ENCODE measurements at places on chromosomes 6 and 20.
A peak's percentile ranks its signal among the peaks of the same experiment; 100 is the strongest.

- no peak for DNase-seq
Observed at GRCh38 chr6:69216127-69216526, 580.7 kb downstream of the LMBRD1 start.

DNA sequence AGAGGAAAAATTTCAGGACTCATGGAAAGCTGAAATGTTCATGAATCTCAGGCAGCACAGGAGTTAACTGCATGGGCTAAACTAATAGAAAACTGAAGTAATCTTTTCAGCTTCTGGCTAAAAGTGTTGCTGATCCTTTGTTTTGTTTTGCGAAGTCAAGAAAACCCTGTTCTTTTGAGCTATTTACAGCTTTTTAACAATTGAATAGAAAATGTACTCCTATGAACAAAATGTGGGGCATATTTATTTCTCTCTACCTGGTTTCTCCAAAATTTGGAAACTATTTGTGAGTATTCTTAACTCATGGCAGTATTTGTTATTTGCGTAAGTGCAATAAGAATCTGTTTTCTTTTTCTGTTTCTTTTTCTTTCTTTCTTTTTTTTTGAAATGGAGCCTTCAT, 818.8 kb upstream of the CITED2 start:
- DNase-seq = no peak

GRCh38 chr6:133360194-133360593, 119.0 kb downstream of the EYA4 start:
- DNase-seq = no peak

DNA sequence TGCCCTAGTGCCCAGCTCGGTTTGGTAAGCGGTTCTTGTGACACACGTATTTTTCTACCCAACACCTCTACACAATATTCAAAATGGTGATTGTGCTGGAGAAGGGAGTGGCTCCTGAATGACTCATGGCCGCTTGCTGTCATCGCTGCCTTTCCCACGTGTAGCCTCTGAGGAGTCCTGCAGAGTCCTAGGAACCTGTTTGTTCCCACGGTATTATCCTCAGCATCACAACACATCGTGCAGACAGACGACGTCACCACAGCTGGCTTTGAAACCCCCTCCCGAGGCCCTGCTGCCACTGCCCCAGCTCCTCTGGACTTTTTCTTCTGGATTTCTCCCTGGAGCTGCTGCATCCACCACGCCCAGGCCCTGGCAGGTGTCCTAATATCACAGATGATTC, 353.5 kb downstream of the SMOC2 start:
- DNase-seq = no peak

DNA sequence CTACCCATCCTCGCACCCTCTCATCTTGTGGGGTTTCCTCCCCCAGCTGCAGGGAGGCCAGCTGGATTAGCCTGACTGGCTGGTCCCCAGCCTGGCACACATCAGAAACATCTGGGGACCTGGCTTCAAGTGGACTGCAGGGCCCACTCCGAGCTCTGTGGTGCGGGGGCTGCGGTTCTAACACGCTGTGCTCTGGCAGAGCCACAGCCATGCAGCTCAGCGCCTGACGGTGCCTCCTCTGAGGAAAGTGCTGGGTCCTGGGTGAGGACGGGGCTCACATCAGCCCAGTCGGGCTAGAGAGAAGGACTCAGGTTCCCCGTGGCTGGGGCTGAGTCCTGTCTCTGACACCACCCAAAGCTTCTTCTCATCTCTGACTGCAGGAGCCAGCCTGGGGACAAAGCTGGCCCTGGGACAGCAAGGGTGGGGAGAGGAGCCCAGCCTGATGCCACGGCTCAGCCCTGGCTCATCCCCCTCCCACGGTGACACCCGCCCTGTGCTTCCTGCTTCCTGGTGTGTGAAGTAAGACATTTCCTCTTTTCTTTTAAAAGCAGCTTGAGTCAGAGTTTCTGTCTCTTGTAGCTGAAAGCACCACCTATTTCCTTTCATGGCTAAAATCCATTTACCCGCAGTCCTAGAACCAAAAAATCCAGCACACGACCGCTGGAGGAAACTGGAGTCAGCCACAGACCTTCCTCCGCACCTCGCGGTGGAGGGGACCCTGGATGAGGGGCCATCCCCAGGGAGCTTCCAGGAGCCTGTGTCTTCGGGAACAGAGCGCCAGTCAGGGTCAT, 127.4 kb upstream of the AFDN start:
- DNase-seq = peak; percentile 31

DNA sequence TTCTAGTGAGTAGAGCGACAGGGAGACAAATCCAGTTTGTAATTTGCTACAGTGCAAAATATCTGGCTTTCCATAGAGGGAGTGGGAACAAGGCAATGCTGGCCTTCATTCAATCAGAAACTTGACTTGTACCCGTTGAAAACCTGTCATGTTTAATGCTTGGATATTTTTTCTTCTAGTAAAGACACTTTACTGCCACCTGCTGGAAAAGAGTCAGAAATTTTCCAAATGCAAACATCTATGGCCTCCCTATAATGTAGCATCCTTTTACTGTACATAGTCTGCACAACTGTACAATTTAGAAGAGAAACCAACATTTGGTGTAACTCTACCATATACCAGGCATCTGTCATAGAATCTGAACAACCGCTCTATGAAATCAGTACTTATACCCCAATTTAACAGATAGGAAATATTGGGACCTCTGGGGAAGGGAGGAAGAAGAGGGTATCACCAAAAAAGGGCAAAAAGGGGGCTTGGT, 16.7 kb upstream of the TBC1D20 start:
- peak; percentile 71 for DNase-seq

GRCh38 chr6:39558591-39559190, 166.5 kb downstream of the KIF6 start:
- no peak for DNase-seq

DNA sequence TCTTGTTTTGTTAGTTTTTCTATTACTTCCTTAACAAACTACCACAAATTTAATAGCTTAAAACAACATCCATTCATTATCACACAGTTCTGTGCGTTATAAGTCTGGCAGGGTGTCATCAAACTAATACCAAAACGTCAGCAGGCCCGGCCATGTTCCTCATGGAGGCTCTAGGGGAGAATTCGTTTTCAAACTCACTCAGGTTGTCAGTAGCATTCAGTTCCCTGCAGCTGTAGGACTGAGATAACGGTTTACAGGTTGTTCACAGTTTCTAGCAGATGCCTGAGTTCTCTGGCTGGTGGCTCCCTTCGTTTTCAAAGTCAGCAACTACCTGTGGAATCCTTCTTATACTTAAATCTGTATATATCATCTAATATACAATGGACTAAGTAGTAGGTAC, 72.5 kb upstream of the PRSS16 start:
- no peak for DNase-seq

DNA sequence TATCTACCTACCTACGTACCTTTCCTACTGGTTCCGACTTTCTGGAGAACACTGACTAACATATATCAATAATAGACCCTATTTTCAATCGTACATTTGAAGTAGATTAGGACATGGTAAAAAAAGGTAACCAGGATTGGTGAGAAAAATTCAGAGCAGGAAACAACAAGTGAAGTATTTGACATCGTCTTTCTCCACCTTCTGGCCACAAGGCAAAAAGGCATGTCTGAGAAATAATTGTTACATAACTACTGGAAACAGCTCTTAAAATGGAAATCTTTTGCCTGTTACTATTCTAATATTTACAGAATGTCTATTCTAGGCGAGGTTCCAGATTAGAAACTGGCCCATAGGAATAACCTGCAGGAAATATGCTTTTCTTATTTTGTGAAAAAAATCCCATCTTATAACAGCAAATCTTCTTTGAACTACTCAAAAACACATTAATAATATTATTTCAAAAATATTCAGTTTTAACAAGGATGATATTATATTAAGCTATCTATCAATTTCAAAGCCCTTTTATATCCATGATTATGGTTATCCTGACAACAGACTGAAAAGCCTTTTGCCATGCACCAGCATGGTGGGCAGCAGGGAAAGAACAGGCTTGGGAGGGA, 80.8 kb downstream of the RCAN2 start:
- DNase-seq = peak; percentile 44

- no peak for DNase-seq
Observed at GRCh38 chr20:22821081-22821727, 213.9 kb upstream of the SSTR4 start.

- no peak for DNase-seq
Observed at GRCh38 chr20:25340380-25340779, 50.3 kb downstream of the ABHD12 start.

DNA sequence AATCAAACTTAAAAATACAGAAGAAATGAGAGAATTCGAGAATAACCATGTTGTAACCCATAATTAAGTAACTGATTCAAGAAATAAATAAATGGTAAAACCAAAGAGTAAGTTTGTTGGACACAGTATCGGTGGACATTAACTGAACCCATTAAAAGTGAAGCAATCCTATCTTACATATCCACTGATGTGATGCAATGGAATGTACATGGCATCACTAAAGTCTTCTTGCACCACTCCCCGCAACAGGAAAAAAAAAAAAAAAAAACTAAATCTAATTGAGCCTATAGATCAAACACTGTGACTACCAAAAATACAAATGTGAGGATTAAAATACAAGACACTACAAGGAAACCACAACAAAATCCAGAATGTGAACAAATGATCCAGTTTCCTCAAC, 7.9 kb downstream of the SNX14 start:
- DNase-seq = no peak

DNA sequence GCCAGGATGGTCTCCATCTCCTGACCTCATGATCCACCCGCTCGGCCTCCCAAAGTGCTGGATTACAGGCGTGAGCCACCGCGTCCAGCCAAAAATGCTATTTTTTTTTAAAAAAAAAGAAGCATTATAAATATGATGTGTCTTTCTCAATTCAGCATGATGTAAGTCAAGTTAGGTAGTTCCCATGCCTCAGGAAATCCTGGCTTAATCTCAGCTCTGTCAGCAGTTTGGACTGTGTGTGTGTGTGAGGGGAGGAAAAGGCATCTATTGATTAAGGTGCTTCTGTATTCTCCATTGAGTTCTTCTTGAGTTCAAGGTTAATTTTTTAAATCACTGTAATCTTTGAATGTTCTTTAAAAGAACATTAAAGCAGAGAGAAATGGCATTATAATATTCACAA, 51.5 kb downstream of the GMDS start:
- DNase-seq = no peak

DNA sequence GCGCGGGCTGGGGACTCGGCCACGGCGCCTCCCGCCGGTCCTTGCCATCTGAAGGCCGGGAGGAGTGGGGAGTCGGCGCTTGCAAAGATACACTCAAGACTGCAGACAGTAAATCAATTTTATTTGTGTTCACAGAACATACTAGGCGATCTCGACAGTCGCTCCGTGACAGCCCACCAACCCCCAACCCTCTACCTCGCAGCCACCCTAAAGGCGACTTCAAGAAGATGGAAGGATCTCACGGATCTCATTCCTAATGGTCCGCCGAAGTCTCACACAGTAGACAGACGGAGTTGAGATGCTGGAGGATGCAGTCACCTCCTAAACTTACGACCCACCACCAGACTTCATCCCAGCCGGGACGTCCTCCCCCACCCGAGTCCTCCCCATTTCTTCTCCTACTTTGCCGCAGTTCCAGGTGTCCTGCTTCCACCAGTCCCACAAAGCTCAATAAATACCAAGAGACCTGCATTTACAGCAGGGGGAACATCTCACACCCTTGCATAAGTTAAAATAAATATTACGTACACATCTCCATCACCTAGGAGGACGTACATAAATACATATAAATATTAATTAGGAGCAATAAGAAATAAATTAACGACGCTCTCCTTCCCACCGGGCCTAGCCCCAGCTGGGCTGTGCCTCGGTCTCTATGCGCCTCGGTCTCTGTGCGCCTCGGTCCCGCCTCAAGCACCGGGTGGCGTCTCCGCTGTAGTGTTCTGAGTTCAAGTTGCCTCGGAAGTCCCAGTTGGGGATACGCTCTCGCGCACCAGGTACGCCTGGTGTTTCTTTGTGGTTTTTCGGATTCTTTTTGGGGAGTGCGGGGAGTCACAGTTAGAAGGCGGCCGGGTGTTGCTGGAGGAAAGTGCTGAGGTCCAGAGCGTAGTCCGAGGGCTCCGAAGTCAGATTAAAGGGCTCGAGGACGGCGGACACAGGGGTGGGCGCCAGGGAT, 889 bp upstream of the FLOT1 start:
- no peak for DNase-seq

DNA sequence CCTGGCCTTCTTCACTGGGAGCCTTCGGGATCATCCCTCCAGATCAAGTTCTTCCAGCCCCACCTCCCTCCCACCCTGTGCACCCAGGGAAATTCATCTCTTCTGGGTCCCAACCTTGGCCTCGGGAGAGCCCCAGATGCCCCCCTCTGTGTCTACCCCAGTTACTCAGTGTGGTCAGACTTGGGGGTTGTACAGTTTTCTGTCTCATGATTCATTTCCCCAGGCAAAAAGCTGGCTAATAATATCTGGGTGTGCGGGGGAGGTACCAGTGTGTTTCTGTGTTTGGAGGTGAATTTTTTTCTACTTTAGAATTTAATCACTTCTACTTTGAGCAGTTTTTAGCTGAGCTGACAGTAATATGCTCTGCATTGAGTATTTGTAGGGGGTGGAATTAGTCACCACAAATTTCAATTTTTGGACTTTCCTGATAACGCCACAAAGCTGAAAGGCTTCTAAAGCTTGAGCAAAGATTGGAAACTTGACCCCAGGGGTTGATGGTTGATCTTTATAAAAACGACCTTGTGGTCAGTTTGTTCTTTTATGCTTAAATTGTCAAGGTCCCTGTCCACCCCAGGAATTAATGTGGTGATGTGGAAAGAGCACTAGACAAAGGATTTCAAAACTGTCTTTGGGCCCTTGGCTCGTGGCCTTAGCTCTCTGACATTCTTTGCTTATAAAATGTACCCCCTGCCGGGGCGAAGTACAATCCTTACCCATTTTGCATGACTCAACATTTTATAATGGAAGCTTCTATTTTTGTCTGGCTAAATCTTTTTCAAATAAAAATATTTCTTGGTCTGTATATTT, 284.7 kb upstream of the TAB2 start:
- peak; percentile 97 for DNase-seq

- no peak for DNase-seq
Observed at GRCh38 chr6:12865671-12866181, 149.2 kb downstream of the PHACTR1 start.

DNA sequence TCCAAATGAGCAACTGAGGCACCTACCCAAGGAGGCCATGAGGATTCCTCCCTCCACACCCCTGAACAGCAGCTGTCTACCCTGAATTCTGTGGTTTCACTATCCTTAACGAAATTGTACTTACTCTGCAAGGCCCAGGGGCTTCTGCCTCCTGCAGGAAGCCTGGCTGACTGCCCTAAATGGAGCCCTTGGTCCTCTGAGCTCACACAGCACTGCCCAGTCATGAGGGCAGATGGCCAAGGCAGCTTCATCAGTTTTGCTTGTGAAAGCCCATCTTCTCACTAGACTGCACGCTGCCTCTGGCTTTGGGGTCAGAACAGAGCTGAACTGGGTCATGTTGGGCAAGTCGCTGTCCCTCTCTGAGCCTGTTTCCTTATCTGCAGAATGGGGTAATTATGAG, 26.4 kb upstream of the SIRPA start:
- no peak for DNase-seq

DNA sequence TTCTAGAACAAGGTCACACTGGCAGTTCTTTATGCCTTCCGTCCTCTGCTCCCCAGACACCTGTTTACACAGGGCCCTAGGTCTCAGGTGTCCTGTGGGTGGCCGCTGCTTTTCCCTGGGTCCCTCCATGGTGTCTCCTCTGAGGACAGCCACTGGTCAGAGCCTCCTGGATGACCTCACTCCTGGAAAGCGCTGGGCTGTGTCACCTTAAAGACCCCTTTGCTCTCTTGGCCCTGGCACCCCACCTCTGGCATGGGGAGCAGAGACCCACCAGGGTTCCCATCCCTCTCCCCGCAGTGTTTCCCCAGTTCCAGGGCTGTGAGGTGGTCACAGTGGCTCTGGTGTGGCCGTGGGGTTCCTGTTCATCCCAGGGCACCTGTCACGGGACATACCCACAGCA, 33.9 kb downstream of the NTSR1 start:
- no peak for DNase-seq

Measured in fibroblast of skin of abdomen (primary cell).